ENCODE measurements at places on chromosomes 7 and 10. TPM values are rescaled to one million over a fixed set of nuclear protein-coding genes. Genes with fewer than 3 reads are reported as not detected.

Gene FGFBP3
- 1.5 TPM for total RNA-seq

Gene ST8SIA6
- 3.7 TPM for total RNA-seq

Gene GCK
- total RNA-seq = 1.4 TPM

Gene KCNH2
- 9.9 TPM for total RNA-seq

Gene CTBP2
- 45.3 TPM for total RNA-seq

Gene PRXL2A
- 52.9 TPM for total RNA-seq

Gene ANLN
- total RNA-seq = 66.0 TPM

Gene GLRX3
- total RNA-seq = 64.1 TPM

Gene FAM237B
- total RNA-seq = not detected

Gene NANOS1
- 2.2 TPM for total RNA-seq

Gene ZNF487
- 18.1 TPM for total RNA-seq

Gene CALHM1
- not detected for total RNA-seq

Gene BEND7
- 8.8 TPM for total RNA-seq

Gene VSTM4
- 60.2 TPM for total RNA-seq

Gene TMEM26
- total RNA-seq = 11.7 TPM

Gene ENTPD1
- total RNA-seq = 85.3 TPM

Gene GPR37
- 5.4 TPM for total RNA-seq

Gene BLVRA
- 16.2 TPM for total RNA-seq

- no peak for DNase-seq
Measured at GRCh38 chr7:42527004-42527403, 290.0 kb upstream of the GLI3 start.

- DNase-seq = no peak
Measured at GRCh38 chr7:134444198-134444960, 14.5 kb downstream of the AKR1B1 start.

GRCh38 chr7:45407730-45408408 is 166.3 kb upstream of the ADCY1 start:
- no peak for DNase-seq

GRCh38 chr7:83648464-83649241 is at the start of gene SEMA3E:
TSS of gene SEMA3E (minus strand) at chr7:83649139.
- DNase-seq = no peak

DNA sequence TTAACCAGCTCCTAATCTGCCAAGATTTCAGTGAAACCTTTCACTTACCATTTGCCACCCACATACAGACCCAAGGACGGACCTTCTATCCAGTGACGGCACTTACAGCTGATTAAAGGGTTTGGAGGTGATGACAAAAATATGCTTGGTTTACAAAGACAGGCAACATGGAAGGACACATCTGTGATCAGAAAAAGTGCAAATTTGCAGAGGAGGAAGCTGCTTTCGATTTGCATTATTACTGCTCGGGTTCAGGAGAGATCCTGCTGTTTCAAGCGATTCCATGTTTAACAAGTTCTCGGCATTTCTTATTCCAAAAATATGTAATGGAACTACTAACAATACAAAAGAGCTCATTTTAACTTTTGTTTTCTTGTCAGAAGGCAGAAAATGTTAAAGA is 109.0 kb downstream of the JAZF1 start:
- DNase-seq = no peak

- DNase-seq = no peak
Measured at GRCh38 chr7:69919426-69920111, 321.3 kb downstream of the AUTS2 start.

GRCh38 chr10:131743190-131744151 is 157.3 kb upstream of the PPP2R2D start:
- peak; percentile 36 for DNase-seq

DNA sequence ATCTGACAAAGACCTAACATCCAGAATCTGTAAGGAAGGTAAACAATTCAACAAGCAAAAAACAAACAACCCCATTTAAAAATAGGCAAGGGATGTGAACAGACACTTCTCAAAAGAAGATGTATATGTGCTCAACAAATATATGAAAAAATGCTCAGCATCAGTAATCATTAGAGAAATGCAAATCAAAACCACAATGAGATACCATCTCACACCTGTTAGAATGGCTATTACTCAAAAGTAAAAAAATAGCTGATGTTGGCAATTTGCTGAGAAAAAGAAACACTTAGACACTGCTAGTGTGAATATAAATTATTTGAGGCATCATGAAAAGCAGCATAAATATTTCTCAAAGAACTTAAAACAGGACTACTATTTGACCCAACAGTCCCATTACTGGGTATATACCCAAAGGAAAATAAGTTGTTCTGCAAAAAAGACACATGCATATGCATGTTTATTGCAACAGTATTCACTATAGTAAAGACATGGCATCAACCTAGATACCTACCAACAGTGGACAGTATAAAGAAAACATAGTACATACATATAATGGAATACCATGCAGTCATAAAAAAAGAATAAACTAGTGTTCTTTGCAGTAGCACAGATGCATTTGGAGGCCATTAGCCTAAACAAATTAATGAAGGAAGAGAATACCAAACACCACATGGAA is 980.1 kb downstream of the KCNMA1 start:
- no peak for DNase-seq

- DNase-seq = no peak
Measured at GRCh38 chr7:95508780-95509179, 23.0 kb downstream of the ASB4 start.

GRCh38 chr10:104617831-104618230 is 23.3 kb upstream of the SORCS3 start:
- DNase-seq = no peak

GRCh38 chr10:131792809-131793208 is 108.0 kb upstream of the PPP2R2D start:
- no peak for DNase-seq

GRCh38 chr7:11170863-11171568 is 197.3 kb downstream of the PHF14 start:
- no peak for DNase-seq

GRCh38 chr7:156560075-156560474 is 80.5 kb upstream of the RNF32 start:
- no peak for DNase-seq

GRCh38 chr10:106957823-106958588 is 206.5 kb downstream of the SORCS1 start:
- DNase-seq = no peak

GRCh38 chr10:110284262-110284661 is 20.5 kb downstream of the SMNDC1 start:
- DNase-seq = no peak

- no peak for DNase-seq
Measured at GRCh38 chr10:58438986-58439385, 53.8 kb downstream of the TFAM start.

GRCh38 chr10:90862908-90863514 is 5.2 kb upstream of the HTR7 start:
- no peak for DNase-seq

DNA sequence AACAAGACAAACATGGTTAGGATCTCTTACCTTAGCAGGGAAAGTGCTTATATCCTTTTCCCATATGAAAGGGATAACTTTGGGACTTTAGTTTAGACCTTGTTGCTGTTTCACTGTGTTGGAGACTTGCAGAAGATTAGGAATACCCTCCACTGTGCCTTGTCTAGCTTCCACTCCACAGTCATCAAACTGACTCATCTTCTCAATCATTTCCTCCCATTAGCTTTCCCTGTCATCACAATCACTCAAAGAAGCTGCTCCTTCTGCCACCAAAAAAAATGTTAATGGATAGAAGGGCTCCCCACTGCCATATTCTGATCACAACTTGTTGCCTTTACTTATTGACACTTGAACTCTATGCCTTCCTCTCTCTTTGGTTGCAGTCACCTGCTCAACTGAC is 16.8 kb downstream of the GNG11 start:
- no peak for DNase-seq

DNA sequence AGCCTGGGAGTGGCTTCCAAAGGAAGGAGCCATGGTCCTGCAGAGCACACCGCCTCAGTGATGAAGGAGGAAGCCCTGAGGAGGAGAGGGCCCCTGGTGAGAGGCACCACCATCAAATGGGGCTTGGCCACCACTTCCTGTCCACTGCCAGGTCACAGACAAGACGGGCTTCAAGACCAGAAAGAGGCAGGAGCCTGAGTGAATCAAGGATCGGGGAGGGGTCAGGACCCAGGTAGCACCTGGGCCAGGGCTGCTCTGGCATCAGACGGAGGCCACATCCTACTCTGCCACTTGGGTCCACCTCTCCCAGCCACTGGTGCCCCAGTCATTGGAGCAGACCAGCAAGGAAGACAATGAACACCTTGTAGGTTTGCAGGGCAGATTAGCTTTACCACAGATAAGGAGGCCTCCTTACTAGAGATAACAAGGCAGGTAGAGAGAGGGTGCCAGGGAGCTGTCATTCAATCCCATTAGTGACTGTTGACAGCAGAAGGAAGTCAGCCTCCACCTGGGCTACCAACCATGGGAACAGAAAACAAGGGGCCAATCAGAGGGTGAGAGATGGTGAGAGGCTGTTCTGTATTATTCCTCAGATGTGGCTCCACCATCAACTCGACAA is 143.4 kb downstream of the TNS3 start:
- DNase-seq = no peak

- DNase-seq = no peak
Measured at GRCh38 chr10:13354783-13355182, 6.7 kb upstream of the SEPHS1 start.

DNA sequence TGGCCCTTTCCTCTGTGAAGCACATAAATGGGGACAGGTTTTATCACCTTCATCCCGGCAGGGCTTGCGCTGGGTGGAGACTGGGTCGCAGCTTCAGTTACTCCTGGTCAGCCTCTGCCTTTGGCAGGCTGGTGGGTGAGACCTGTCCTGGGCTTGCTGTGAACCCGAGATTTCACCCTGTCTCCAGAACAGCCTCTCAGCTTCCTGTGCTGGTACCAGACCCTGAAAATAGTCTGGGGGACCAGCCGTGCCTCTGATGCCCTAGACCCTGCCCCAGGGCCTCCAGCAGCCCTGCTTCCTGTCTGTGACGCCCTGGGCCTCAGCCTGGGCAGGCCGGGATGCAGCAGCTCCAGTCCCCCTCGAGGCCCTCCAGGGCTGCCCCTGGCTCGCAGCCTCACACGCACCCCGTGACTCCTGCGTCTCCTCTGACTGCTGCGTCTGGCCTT is 13.2 kb upstream of the PWWP2B start:
- DNase-seq = no peak

DNA sequence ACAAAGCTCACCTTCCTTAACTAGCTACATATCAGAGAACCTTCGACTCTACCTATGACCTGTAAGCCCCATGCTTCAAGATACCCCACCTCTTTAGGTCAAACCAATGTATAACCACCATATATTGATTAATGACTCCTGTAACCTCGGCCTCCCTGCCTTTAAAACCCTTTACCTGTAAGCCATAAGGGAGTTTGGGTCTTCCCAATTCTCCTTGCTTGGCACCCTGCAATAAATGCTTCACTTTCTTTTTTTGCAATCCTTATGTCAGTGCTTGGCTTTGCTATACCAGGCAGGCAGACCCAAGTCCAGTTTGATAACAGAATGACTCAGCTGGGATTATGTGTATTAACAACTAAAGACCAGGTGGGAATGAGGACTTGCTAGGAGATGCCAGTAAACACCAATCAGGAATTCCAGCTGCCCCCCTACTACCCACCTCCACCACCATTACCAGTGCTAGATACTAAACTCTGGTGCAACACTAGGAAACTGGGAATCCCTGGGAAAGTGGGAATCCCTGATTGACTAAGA is 22.0 kb upstream of the SLC35G1 start:
- no peak for DNase-seq

DNA sequence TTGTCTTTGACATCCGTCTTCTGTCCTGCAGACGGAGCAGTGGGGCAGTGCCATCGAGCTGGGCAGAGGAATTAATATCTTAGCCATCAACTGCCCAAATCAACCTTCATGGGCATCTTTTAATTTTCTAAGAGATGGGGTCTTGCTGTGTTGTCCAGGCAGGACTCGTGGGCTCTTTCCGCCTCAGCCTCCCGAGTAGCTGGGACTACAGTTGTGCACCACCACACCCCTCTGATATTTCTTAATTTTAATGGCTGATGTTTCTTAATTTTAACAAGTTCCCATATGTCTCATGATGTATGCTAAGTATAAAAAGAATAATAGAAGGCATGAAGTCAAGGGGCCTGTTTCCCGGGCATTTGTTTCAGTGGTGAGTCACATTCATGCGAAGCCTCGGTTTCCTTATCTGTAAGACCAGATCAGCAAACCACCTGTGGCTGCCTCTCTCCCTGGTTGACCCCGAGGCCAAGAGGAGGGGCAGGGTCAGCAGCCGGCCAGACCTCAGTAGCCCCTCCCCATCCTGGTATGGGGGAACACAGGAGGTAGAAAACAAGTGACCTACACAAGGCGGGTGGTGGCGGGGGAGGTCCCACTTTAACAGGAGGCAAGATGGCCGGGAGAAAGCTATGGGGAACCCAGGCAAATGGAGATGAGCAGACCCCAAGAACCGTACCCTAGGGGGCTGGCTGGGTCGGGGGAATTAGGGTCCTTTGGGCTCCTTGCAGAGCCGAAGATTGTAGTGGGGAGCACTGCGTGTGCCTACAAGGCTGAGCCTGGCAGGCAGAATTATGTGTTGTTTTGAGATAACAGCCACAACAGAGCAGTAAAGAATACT is 85.5 kb downstream of the CUX1 start:
- no peak for DNase-seq

GRCh38 chr7:152674860-152675758 is 832 bp downstream of the XRCC2 start:
- no peak for DNase-seq

GRCh38 chr7:88401009-88401623 is 94.4 kb upstream of the STEAP4 start:
- DNase-seq = no peak

DNA sequence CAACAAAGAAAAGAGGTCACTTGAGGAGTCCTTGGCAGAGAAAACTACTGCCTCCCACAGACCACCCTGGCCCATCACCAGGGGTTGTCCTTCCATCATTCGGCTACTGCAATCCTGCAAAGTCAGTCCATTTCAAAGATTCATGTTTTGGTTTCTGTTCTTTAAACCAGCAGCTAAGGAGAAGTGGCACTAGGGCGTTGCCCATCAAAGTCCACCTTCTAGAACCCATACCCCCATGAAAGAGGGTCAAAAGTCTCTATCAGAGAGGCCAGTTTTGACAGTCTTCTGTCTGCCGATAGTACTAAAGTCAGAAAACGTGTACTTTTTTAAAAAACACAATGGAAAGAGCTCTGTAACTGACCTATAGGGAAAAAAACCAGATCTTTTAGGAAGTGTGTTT is 14.4 kb downstream of the CCDC6 start:
- DNase-seq = no peak

DNA sequence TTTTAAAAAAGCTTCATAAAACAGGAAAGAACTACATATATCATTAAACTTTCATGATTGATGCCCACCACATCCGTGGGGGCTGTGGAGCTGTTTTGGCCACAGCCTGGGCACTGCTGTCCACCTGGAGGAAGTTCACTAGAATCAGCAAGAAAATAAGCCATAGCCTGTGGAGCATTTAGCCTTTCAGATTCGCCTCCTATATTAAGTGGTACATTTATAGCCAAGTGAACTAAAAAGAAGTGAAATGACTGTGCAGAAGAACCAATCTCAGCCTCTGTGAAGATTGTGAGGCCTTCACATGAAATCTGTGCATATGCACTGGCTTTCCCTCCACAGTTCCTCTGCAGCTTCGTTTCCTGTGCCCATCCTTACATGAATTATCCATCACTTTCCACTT is 23.5 kb downstream of the WNT16 start:
- DNase-seq = no peak
